Bone marrow (tissue), 2 donors: ENCODE measurements at places on chromosomes 4 and X.

DNA sequence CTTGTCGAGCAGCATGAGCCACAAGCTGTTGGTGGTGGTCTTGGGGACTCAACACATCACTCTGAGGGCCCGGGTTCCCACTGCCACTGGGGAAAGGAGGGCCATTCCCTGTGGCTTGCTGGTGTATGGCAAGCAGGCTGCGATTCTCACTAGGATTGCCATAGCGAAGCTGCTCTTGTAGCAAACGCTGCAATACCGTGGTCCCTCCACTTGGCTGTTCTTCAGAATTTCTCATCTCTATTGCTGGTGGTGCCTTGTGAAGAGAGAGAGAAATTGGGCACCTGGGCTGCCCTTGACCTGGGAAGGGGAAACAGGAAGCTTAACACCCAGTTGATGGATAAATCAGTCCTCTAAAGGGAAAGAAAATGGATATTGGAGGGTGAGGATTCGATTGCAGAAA lies 17.7 kb downstream of the AMOT start:
- DNase-seq, result no peak

- no peak for DNase-seq
Observed at GRCh38 chr4:189377569-189377968, 563.1 kb upstream of the FRG1 start.

- DNase-seq, result no peak
Observed at GRCh38 chr4:155353923-155354540, 22.7 kb downstream of the MAP9 start.

DNA sequence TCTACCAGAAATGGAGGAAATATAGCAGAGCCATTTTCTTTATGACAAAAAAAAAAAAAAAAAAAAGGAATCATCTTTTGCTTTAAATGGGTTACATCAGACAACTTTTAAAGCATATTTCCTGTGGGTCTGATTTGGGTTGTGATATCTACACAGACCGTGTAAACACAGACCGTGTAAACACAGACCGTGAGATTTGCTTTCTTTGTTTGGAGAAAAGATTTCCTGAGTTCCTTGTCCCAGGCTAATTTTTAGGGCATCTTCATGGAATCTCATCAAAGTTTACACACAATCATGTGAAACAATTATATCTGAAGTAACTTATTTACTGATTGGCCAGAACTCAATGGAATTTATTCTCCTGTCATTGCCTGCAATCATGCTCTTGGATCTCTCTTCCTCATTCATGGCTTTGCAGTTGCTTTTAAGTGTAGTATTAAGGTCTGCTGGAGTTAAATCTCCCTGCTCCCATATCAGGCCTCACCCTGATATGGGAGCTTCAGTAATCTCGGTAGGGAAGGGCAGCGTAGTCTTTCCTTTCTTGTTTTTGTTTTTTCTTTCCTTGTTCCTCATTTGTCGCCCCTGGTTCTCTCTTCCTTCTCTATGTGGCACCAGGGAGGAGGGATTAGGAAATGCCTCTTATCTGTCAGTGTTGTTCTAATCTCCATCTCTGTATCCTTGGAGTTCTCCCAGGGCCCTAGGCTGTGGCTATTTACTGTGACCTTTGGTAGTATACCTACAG lies 248.6 kb upstream of the JADE1 start:
- DNase-seq, result no peak

DNA sequence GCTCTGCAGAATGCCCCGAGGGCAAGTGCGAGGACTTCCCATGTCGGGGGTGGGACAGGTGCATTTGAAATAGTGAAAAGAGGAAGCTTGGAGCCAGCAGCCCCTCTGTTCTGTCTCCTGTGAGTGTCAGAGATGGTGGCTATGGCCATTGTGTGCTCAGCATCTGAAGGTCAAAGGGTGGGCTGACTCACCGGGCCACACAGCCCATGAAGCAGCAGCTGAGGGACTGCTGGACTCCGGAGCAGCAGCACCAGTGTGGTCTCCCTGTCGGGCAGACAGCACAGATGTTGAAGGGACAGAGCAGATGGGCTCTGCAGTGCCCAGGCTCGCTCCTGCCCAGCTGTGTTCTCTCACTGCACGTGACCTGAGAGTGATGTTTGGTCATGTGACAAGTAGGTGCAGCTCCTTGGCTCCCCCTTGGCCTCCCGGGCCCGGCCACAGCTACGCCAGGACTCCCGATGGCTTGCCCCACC lies 53.5 kb downstream of the TBC1D14 start:
- DNase-seq, result no peak

DNA sequence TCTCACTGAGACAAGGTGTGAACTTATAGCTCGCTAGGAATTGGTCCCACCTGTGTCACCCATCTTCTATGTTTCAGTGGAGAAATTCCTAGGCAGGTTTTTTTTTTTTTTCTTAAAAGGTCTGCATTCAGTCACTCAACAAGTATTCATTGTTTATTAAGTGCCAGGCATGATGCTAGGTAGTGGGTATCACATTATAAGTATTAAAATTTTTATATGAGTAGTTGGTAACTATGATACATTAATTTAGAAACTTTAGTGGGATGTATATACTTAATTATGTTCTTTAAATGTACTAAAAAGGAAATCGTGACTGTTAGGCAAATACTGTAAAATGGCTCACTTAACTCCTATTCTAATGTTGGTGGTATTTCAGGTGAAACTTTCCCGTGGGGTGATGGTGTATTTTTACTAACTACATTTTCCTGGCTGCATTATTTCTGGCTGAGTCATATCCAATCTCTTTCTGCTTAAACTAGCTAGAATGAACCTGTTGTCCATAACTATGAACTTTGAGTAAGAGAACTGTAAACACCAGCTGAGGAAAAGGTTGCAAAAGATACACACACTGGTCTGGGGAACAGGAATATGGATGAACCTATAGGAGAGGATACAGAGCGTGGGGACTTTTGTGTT lies 49.3 kb upstream of the MED14 start:
- DNase-seq, result no peak

DNA sequence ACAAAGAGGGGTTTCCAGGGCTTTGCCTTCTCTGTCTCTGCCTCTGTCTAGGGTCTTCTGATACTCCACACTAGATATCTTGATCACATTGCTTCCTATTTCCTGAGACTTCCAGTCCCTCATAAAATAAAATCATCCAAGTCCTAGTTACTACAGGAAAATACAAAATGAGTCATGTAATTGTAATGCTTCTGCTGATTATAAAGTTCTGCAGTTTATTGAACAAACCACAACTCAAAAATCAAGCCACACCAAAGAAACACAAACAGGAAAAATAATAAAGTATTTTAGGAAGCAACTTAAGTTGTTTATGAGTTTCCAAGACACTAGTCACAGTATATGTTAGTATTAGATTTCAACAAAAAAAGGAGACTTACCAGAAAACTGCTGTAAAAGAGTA lies 695.1 kb upstream of the GALNTL6 start:
- DNase-seq, result no peak

DNA sequence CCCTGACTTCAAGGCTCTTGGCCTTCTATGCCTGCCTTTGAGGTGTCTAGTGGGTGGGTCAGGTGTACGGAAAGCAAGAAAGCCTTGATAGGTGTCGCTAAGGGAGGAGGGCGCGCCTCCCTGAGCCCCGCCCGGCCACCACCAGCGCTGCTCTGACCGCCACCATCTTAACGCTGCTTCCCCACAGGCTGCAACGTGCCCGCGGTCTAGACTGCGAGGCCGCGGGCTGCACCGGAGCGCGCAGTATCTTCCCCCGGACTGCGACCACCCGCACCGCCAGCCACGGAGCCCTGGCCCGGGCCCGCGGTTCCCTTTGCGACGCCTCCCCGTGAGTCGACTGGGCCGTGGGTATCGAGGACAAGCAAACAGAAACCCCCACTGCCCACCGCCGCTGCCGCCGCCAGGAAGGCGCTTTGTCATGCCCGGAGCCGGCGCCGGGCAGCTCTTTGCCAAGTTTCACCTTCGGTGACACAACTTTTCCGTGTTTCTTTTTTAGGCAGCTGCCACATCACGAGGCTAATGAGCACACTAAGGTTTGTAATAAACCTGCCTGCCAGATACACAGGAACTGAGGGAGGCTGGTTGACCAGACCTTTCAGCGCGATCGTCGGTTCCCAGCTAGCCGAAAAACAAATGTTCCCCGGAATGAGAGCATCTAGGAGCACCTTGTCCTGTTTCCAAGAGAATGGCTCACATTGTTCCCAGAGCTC lies 335.8 kb upstream of the F9 start:
- no peak for DNase-seq

GRCh38 chrX:70970482-70970995 lies 39.6 kb upstream of the SLC7A3 start:
- DNase-seq, result no peak

DNA sequence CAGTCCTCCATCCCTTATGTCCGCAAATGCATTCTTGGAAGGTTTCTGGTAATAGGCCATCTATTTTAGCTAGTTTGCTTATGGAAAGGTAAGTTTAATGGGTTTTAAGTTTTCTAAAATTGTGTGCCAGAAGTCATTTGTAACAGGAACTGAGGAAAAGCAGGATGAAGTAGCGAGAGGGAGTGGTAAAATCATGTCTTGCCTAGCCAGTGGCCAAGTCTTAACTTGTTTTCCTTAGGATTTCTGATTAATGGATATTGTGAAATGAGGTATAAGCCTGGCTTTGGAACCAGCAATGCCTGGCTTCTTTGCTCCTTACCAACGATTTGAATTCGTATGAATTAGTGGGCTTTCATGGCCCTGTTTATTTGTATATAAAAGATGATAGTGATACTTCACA lies 7.3 kb downstream of the SEC24B start:
- DNase-seq, result no peak

DNA sequence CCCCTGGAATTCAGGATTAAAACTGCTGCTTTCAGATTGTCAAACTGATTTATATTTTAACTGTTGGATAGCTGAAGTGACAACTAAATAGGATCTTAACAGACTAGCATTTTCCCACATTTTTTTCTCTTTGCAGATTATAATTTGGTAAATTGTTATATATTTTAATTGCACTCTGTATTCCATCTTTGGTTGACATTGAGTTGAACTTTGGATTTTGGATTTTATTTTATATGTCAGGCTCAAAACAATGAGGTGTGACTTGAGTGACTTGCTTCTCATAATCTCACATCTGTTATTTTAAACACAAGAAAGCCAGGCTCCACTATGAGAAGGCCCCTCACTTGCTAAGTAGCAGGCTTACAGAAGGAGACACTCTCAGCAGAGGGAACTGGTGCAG lies 38.1 kb downstream of the NAA11 start:
- DNase-seq, result no peak

DNA sequence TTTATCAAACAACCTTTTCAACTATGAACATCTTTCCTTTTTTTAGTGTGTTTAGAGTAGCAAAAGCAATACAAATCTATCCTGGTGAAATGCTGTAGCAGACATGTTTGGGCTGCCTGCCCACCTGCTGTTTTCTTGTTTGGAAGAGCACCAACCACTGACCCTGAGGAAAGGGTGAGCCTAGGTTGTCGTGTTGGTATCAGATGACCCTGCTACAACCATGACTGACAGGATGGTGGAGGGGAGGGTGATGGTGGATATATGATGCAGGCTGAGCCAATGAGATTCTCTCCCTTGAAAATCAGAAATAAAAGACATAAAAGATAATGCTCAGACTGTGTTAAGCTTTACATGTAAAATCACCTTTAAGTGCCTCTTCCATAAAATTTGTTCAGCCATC lies 201.2 kb downstream of the NPNT start:
- DNase-seq, result no peak

- DNase-seq, result no peak
Observed at GRCh38 chr4:1318488-1319213, 28.4 kb upstream of the UVSSA start.

GRCh38 chrX:152904151-152905080 lies 6.5 kb downstream of the ZNF185 start:
- DNase-seq, result no peak

- no peak for DNase-seq
Observed at GRCh38 chr4:147984065-147984777, 252.3 kb downstream of the ARHGAP10 start.

- no peak for DNase-seq
Observed at GRCh38 chrX:94123062-94123461, 449.1 kb downstream of the FAM133A start.

GRCh38 chr4:88697141-88697540 lies 488 bp downstream of the NAP1L5 start:
- no peak for DNase-seq

DNA sequence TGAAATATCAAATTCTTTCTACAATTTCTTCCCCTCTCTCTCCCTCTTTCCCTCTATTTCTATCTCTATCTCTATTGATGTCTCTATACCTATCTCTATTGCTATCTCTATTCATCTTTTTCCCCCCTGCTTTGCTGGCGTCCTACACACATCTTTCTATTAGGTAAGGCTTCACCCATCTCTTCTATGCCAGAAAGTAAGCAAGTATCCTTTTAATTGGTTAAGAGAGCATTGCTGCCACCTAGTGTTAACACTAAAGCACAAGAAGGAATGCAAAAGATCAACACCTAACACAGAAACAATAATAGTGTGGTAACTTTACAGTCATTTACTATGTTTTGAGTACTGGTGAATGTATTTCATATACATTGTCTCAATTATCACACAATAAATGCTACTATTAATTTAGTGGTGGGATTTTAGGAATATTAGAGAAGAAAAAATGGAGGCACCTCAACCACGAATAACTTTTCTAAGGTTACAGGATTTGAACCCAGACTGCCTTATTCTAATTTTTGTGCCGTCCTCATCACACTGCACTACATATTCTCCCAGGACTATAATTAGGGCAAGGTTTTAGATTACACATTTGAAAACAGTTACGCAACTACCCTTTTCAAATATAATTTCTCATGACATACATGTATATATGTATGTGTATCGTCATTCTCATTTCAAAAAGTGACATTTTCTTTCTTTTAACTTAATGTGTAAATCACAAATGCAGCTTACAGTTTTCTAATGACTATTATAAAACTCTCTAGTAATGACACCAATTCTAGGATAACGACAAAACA lies 3.7 kb upstream of the C4orf36 start:
- no peak for DNase-seq

DNA sequence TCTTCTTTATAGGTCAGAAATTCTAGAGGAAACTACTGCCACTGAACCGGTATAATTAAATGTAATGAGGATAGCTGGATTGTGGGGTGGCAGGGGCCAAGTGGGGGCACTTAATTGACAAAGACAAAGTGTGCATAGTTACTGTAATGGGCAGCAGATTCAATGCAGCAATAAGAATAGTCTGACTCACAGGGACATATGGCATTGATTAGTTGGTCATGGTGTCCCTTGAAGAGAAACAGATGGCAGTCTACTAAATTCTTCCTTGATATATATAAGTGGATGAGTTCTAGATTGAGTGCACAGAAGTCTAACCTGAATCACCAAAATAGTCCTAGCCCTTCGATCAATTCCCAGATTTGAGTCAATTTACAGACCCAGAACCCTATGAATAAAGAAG lies 31.6 kb downstream of the ETDC start:
- DNase-seq, result no peak

DNA sequence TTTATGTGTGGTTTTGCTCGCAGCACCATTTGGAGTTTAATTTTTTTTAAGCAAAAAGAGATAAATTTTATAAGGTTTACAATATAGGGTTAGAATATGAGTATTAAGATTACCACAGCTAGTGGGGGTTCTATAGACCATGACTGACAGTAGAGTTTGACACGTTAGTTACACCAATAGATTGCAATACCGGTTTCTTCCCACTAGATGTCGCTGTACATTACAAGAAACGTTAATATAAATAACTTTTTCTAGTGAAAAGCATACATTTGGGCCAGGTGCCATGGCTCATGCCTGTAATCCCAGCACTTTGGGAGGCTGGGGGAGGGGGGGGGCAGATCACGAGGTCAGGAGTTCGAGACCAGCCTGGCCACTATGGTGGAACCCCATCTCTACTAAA lies 433.6 kb downstream of the MAGEB5 start:
- no peak for DNase-seq
